ENCODE measurements at places on chromosomes 13 and 19. TPM values are rescaled to one million over a fixed set of nuclear protein-coding genes. Genes with fewer than 3 reads are reported as not detected.

The ZNF878 gene
- total RNA-seq = not detected

The PVR gene
- total RNA-seq = 123 TPM

The ANGPTL8 gene
- not detected for total RNA-seq

The GNG8 gene
- total RNA-seq = not detected

The MTUS2 gene
- not detected for total RNA-seq

The HCST gene
- 0.63 TPM for total RNA-seq

The NALCN gene
- total RNA-seq = 4.4 TPM

The KIR2DL1 gene
- total RNA-seq = not detected

The PCDH9 gene
- 7.5 TPM for total RNA-seq

The MTMR6 gene
- total RNA-seq = 8.9 TPM

The OR7G2 gene
- not detected for total RNA-seq

The KLK7 gene
- total RNA-seq = not detected

The GYS1 gene
- 22.0 TPM for total RNA-seq

The PABPC3 gene
- total RNA-seq = 0.23 TPM

The NANOS3 gene
- total RNA-seq = 2.3 TPM

The TMEM150B gene
- not detected for total RNA-seq

The CGB1 gene
- total RNA-seq = not detected

The CASP14 gene
- not detected for total RNA-seq

The B3GNT3 gene
- 4.7 TPM for total RNA-seq

The ATP4B gene
- total RNA-seq = not detected

The ZNF90 gene
- not detected for total RNA-seq

The LHB gene
- not detected for total RNA-seq

The CD177 gene
- total RNA-seq = 0.20 TPM

The APBA3 gene
- total RNA-seq = 5.0 TPM

Measured in A549 treated with ZK216348 at 1 μM for 4 hours (cell line).